Cardiac fibroblast (primary cell): ENCODE measurements at places on chromosomes 2 and 18.

DNA sequence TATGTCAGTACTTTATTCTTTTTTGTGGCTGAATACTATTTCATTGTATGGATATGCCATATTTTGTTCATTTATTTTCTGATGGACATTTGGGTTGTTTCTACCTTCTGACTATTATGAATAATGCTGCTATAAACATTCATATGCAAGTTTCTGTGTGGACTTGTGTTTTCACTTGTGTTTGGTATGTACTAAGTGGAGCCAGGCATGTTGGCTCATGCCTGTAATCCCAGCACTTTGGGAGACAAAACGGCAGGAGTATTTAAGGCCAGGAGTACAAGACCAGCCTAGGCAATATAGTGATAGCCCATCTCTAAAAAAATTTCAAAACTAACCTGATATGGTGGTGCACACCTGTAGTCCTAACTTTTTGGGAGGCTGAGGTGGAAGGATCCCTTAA lies 23.3 kb downstream of the MARCHF7 start:
- no peak for DNase-seq

DNA sequence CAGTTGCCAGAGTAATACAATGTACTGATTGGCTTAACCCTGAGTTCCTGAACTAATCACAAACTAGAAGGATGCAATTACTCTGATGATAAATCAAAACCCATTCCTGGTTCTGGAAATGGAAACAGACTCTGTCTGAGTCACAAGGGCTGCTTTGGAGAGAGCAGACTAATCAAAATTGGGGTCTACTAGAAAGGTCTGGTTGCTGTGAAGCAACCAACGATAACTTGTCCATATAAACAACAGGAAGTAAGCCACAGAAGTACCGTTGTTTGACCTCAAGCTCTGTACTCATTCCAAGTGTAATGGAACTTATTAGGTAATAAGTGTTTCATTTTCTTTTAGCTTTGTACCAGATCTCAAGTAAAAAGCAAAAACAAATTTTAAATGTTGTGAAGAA lies 49.7 kb downstream of the RASGRP3 start:
- DNase-seq = peak; percentile 33

GRCh38 chr2:196290569-196290968 lies 119.2 kb upstream of the STK17B start:
- no peak for DNase-seq

DNA sequence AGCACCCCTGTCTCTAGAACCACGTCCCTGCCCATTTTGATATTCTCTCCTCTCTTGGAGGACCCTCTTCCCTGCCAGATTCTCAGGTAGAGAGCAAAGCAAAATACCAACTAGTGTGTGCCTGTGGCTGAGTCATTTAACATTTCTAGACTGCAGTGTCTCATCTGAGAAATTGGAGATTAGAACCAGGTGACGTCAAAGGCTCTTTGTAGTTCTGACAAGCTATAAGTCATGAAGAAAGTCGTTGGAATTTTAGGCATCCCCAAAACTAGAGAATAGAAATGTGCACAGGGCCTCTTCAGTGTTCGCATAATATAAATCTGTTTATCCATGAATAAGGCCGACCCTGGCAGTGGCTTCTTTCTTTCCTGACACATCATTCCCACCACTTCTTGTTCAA lies 74.4 kb upstream of the TANC1 start:
- peak; percentile 45 for DNase-seq

DNA sequence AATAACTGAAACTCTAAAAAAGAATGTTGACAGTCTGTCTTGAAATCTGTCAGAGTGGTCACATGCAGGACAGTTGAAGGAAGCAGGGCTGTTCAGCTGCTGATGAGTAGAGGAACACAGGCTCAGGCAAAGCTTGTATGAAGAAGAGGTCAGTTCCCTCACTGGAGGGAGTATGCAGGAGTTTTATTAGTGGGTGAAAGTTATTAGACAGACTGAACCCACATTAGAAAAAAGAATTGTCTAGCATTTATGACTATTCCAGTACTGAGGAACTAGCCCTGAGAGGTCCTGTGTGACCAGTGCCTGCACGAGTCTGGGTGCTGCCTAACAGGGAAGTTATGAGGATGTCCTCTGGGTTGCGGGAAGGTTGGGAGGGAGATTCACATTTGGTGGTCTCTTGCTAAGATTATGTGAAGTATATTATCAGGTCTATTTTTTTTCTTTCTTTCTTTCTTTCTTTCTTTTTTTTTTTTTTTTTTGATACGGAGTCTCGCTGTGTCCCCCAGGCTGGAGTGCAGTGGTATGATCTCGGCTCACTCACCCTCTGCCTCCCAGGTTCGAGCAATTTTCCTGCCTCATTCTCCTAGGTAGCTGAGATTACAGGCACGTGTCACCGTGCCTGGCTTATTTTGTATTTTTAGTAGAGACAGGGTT lies 9.6 kb downstream of the TET3 start:
- DNase-seq = no peak

- peak; percentile 79 for DNase-seq
Measured at GRCh38 chr2:197675711-197676188, 363 bp upstream of the RFTN2 start.

GRCh38 chr18:79511271-79511670 lies 115.5 kb downstream of the NFATC1 start:
- DNase-seq = no peak

- no peak for DNase-seq
Measured at GRCh38 chr2:197174539-197175094, 136.0 kb downstream of the ANKRD44 start.

DNA sequence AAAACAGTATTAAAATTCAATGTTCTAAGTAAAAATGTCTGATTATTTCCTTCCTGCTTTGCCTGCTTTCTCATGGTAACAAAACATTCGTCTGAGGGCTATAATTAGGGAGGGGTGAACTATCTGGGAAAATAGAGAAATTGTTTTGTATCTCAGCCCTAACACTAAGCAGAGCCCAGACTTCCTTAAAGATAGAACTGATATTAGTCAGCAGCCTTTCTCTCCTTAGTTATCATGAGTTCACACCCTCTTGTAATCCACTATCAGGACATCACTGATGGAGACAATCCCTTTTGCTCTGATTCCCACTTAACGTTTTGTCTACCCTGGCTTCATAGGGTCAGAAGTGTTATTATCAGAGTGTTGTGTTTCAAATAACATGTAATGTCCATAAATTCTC lies 701.1 kb upstream of the ZEB2 start:
- DNase-seq = no peak

DNA sequence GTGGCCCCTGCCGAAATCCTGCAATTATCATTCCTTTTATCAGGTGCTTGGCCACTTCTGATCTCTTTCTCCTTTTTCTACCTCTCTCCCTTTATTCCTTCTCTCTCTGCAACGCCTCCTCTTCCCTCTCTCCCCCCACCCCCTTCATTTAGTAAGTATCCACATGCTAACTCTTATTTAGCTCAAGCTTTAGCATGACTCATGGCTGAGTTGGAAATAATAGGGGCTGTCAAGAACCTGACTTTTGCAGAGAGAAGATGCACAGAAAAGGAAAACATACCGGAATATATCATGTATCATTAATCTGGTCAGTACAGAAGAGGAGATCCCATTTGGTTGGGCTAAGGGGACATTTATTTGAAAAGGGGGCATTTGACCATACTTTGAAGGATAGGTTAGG lies 33.1 kb downstream of the FAM171B start:
- peak; percentile 21 for DNase-seq

DNA sequence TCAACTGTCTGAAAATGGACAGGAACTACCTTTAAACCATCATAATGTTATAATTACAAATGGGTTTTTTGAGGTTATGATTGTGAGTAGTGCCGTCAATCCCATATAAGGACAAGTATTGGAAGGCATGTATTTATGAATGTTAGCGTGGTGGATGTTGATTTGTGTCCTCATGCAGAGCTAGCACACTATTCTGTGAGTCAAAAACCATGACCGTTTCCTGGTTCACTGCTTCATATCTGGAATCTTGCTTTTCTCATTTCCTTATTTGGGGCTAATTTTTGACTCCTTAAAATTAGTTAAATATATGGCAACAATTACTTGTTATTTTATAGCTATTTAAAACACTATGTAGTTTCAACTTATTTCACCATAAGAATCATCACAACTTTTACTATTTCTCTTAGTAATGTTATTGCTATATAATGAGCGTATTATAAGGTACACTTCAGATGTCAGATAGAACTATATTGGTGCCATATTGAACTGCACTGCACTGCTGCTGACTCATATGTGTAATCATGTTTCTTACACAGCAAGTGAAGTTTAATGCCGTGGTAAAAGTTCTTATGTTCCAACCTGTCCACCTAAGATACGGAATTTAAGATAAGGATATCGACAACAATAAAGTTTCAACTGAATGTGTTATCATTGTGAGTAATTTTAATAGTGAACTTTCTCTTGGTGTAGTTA lies 192.8 kb downstream of the PTGR3 start:
- no peak for DNase-seq

GRCh38 chr2:204272089-204272488 lies 273.2 kb upstream of the PARD3B start:
- no peak for DNase-seq

GRCh38 chr2:17835516-17835915 lies 19.3 kb downstream of the MSGN1 start:
- DNase-seq = no peak

GRCh38 chr2:10519394-10519740 lies 71.2 kb upstream of the ODC1 start:
- no peak for DNase-seq

- DNase-seq = no peak
Measured at GRCh38 chr18:12694032-12694431, 8.5 kb downstream of the CEP76 start.

GRCh38 chr2:136052369-136053362 lies 65.3 kb downstream of the CXCR4 start:
- DNase-seq = no peak

DNA sequence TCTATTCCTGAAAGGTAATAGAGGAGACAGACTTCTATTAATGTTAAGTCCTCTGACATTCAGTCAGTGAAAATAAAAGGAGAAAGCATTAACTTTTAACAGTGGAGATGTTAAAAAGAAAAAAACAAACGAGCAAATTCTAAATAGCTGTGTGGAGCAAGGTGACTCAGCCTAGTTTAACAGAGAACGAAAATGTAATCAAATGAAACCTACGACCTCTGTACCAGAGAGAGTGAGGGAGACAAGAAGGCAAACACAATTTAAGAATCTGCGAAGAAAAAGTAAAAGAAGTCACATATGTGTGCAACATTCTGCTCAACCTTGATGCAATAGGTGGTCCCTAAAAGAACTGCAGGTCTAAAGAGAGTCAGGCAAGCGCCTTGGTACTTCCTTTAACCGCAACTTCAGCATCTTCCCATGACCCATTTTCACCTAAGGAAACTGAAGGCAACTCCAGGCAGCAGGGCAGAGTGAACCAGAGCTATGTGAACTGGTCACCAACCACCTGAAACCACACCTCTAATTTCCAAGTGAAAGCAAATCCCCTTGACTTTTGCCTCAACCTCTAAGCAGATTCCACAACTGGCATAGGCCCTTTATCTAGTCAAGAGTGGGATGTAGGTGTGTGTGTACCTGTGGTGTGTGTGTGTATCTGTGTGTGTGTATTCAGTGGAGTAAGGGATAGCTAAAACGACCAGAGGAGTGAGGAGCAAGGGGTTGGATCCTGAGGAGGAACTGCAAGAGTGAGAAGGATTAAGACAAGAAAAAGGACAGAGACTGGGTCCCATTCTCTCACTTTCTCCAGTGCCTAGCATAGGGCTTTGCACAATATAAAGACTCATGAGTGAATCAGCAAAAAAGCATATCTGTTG lies 43.0 kb downstream of the FIGN start:
- peak; percentile 24 for DNase-seq

DNA sequence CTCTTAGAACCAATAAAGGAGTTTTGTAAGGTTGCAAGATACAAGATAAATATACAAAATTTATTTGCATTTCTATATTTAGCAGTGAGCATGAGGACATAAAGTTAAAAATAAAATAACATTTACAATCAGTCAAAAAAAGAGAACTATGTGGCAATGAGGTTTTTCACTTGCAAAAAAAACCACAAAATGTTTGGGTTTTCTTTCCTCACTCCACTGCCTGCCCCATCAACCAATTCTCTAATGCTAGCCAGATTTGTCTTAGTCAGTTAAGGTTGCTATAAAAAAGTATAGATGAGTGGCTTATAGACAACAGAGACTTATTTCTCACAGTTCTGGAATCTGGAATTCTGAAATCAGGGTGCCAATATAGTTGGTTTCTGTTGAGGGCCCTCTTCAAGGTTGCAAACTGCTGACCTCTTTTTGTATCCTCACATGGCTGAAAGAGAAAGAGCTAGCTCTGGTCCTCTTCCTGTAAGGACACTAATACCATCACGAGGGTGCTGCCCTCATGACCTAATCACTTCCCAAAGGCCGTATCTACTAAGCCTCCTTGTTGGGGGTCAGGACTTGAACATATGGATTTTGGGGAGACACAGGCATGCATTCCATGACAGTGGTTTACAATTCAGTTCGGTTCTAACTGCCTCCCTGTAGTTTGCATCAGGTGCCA lies 566.2 kb downstream of the GALR1 start:
- DNase-seq = no peak

GRCh38 chr18:924987-925386 lies 20.3 kb downstream of the ADCYAP1 start:
- no peak for DNase-seq

GRCh38 chr2:140654565-140654964 lies 1476.3 kb downstream of the LRP1B start:
- peak; percentile 46 for DNase-seq

GRCh38 chr2:108612153-108612513 lies 77.9 kb downstream of the LIMS1 start:
- peak; percentile 74 for DNase-seq

DNA sequence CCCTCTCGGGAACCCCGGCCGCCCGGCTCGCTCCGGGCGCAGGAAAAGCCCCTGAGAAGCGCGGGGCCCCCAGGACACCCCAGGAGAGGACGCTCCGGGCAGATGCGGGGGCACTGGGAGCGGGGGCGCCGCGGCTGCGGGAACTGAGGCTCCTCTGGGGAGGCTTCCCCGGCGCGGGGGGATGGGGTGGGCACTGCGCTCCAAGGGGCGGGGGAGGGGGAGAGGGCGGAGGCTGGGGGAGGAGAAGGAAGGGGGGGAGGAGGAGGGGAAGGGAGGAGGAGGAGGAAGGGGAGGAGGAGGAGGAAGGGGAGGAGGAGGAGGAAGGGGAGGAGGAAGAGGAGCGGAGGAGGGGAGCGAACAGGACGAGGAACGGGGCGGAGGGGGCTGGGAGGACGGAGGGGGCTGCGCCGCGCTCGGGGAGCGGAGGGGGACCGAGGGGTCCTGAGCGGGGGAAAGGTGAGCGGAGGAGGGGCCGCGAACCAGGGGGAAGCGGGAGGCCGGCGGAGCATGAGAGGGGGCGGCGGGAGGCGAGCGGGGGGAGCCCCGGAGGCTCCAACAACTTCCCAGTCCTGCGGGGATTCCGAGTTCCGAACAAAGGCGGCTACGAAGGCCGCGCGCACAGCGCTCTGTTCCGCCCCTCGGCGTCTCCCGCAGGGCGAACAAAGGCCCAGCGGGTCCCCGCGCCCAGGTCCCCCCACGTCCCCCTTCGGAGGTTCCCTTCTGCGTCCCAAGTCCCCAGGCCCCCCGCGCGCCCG lies 742 bp downstream of the PXDN start:
- peak; percentile 56 for DNase-seq
